A673 (cell line): ENCODE measurements at places on chromosomes 2 and 18.

- H3K4me1 ChIP-seq = peaks cover 9% of the 10 kb centered on the region
- no peak for DNase-seq
- H3K27me3 ChIP-seq = no peaks in the 10 kb centered on the region
- no peak overlapping the region for H3K27ac ChIP-seq
- H3K36me3 ChIP-seq = no peaks in the 10 kb centered on the region
- no peak overlapping the region for H3K4me3 ChIP-seq
These were observed 103.3 kb downstream of the EXOC6B start for GRCh38 chr2:72722492-72723070.

DNA sequence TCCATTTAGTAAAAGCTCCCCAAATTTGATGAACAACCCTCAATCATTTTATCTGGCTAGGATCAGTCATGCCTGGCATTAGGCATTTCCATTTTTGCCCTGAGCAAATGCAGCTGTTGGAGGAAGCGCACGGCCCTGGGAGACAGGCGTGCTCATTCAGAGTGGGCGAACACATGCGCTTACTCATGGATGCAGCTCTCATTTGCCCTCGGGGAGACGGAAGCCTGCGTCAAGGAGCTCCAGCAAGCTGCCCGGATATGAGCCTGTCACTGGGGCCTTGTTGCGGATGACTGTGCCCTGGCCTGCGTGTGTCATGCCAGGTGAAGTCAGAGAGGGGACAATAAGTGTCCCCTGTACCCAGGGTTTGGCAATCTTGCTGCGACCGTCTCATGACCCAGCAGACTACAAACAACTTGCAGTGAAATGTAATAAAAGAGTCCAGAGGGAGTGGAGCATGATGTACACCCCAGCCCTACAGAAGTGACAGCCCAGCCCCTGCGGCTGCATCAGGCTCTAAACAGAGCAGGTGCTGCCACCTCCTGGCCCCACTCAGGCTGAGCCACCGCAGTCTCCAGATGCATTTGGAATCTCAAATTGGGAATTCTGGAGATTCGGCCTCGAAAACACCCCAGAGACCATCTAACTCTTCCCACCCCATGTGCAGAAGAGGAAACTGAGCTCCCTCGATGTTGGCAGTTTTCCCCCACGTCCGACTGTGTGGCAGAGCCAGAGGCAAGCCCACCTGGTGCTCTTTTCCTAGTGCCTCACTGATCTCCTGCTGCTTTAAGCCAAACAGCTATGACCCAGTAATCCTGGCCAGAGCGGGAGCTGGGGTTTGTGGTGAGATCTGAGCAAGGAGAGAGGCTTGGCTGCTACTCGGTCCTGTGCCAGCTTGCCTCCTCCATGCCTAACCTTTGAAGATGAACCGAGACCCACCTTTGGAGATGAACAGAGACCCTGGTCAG lies 105.0 kb upstream of the ALK start:
- DNase-seq = peak; percentile 84
- H3K4me1 ChIP-seq = peaks cover 45% of the 10 kb centered on the region
- no peaks in the 10 kb centered on the region for H3K36me3 ChIP-seq
- no peak overlapping the region for H3K4me3 ChIP-seq
- no peaks in the 10 kb centered on the region for H3K27me3 ChIP-seq

GRCh38 chr2:1856922-1857321 lies 112.6 kb upstream of the PXDN start:
- DNase-seq = no peak
- peak overlapping the region; percentile 6 for H3K27ac ChIP-seq
- no peaks in the 10 kb centered on the region for H3K27me3 ChIP-seq

DNA sequence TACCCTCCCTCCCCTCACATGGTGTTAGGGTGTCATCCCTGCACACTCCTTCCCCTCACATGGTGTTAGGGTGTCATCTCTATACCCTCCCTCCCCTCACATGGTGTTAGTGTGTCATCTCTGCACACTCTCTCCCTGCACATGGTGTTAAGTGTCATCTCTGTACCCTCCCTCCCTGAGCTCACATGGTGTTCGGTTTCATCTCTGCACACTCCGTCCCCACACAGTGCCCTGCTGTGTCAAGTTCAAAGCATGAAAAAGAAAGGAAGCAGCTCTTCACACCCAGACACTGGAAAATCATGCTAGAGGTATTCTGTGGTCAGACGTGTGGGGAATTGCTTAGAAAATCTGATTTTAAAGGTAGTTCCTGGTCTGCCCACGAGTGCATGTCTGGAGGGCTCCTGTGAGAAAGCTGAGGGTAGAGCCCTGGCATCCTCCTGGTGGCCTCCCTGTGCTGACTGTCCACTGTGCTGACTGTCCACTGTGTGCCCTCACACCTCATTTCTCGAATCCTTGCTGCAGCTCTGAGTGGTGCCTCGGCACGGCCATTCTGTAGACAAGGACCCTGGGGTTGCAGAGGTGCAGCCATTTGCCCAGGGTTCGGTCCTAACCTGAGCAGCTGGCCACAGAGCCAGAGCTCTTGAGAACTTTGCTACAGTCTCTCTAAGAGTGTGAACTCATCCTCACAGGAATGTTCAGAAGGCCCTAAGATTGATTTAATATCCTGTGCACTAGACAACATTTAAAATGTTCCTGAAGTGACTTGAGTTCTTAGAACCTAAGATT lies 69.1 kb upstream of the NFATC1 start:
- no peaks in the 10 kb centered on the region for H3K36me3 ChIP-seq
- no peak overlapping the region for H3K4me3 ChIP-seq
- H3K27ac ChIP-seq = no peak overlapping the region
- DNase-seq = no peak
- H3K27me3 ChIP-seq = no peaks in the 10 kb centered on the region
- no peaks in the 10 kb centered on the region for H3K4me1 ChIP-seq

GRCh38 chr2:232533944-232534710 lies 5.4 kb upstream of the CHRNG start:
- DNase-seq = no peak
- H3K27me3 ChIP-seq = no peaks in the 10 kb centered on the region

DNA sequence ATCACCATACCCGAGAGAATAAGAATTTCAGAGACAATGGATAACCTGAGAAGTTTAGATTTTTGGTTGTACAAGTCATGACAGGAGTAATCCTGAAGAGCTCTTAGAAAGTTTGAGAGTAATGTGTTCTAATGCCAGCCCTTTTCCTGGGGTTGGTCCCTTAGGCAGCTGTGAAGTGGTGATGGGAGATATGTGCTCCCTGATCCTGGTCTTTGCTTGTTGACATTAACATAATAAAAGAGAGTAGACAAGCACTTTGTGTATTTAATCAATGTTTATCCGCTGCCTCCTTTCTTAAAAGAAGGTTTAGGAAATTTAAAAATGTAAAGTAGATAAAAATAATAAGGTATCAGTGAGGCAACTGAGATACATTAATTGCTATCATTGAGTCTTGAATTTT lies 13.8 kb upstream of the DSC3 start:
- DNase-seq = no peak
- H3K4me1 ChIP-seq = no peaks in the 10 kb centered on the region
- no peak overlapping the region for H3K27ac ChIP-seq
- H3K36me3 ChIP-seq = no peaks in the 10 kb centered on the region
- H3K27me3 ChIP-seq = no peaks in the 10 kb centered on the region

DNA sequence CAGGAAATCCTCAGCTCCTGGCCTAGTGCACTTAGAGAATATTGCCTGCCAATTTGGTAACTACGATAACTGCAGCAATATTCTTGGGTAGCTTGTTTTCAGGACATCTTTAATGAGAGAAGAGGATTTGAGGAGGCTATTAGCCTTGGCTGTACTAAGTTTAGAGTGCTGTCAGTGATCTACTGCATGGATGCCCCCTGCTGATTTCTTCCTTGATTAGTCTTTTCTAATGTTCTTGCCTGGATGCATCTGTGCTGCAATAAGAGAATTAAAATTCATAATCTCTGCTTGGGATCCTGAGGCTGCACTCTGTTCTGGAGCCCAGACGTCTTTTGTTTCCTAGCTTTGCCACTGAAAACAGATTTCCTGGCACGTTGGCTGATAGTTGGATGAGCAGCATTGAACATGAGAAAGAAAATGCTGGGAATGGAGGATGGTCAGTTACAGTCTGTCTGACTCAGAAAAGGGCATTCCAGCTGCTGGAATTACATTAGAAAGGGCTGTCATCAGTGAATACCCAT lies 115.4 kb downstream of the CCDC85A start:
- no peak for DNase-seq
- no peak overlapping the region for H3K4me3 ChIP-seq
- no peaks in the 10 kb centered on the region for H3K36me3 ChIP-seq

DNA sequence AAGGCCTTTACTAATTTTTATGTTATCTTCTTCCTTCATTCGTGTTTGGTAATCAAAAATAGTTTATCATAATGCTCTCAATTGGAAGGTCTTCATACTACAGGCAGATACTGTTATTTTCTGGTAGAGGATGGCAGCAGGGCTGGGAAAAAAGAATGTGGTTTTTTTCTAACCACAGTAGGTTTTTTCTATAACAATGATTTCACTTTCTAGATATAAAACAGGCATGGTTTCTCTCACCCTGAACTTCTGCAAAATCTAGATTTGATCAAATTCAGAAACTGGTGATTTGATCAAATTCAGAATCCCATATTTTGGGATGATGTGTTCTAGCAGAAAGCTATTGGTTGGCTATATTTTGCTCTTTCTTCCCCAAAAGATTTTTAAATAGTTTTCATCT lies 27.6 kb downstream of the BCL11A start:
- peaks cover 81% of the 10 kb centered on the region for H3K27me3 ChIP-seq
- no peak overlapping the region for H3K4me3 ChIP-seq
- H3K27ac ChIP-seq = no peak overlapping the region
- no peaks in the 10 kb centered on the region for H3K36me3 ChIP-seq
